Astrocyte of the cerebellum (primary cell): ENCODE measurements at places on chromosomes 2 and 18.

- DNase-seq, result no peak
Measured at GRCh38 chr2:138183705-138184104, 219.4 kb downstream of the HNMT start.

- no peak for DNase-seq
Measured at GRCh38 chr2:233447506-233448219, 93.4 kb downstream of the DGKD start.

- DNase-seq, result no peak
Measured at GRCh38 chr18:65906621-65907034, 155.8 kb downstream of the CDH7 start.

DNA sequence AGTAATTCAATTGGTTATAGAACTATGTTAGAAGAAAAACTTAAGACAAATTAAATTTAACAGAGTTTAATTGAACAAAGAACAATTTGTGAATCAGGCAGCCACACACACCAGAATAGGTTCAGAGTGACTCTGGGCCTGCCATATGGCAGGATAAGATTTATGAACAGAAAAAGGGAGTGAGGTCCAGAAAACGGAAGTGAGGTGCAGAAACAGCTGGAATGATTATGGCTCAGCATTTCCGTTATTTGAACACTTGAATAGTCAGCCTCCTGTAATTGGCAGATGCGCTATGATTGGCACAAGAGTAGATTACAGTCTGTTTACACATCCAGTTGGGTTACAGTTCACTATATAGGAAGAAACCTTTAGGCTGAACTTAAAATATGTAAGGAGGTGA is 99.0 kb downstream of the MBD2 start:
- DNase-seq, result no peak

GRCh38 chr2:86199834-86200177 is 549 bp downstream of the MRPL35 start:
- DNase-seq, result no peak

- no peak for DNase-seq
Measured at GRCh38 chr18:57927511-57927910, 116.5 kb upstream of the NEDD4L start.

GRCh38 chr2:44166096-44166495 is 2.6 kb upstream of the PPM1B start:
- DNase-seq, result no peak

GRCh38 chr2:4255491-4255890 is 552.1 kb downstream of the DCDC2C start:
- DNase-seq, result no peak

DNA sequence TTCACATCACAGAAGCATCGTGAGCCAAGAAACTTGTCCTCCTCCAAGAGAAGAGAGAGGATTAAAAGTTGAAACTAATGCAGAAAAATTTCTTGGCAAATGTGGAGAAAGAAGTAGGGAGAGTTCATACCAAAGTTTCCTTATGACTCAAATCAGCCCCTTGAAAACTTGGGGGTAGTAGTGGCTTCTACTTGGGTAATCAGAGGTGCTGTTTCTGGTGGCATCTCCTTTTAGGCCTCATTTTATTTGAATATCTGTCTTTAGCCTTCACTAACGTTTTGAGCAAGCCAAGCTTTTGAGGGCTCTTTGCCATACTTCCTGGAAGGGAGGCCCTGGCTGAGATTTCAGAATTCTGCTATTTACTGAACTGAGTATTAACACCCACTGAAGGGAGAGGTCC is 515.3 kb upstream of the MEX3C start:
- DNase-seq, result no peak

- no peak for DNase-seq
Measured at GRCh38 chr2:8682719-8683667, 1.1 kb downstream of the ID2 start.

DNA sequence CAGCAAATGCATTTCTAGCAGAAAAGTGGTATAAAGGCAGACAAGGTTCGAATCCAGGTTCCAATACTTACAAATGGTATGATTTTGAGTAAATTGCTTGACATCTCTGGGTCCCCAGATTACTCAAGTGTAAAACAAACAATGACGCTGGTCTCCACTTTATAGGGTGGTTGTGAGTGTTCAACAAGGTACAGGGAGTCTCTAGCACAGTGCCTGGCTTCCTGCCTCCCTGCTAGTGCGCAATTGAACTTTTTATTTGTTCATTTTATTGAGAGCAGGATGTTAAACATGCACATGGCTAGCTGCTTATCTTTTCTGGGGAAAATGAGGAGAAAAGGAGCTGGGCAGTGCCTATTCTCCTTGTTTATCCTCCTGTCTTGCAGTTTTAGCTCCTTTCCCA is 74.9 kb upstream of the MYL1 start:
- no peak for DNase-seq

DNA sequence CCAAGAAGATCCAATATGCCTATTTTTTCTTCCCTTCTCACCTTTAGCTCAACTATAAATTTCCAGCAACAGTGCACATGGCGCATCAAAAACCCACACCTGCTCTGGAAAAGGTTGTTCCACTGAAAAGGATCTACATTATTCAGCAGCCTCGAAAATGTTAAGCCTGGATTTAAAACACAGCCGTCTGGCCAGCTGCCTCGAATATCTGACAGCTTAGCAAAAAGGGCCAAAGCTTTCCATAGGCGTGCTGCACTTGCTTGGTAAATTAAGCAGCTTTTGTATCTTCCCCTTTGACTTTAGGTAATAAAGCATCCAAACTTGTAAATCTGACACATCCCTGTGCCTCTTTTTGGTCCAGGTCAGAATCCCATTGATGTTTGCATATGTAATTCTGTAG is 20.5 kb downstream of the DAPL1 start:
- no peak for DNase-seq

GRCh38 chr18:48780201-48780912 is 170.4 kb downstream of the SMAD7 start:
- DNase-seq, result no peak

- no peak for DNase-seq
Measured at GRCh38 chr18:24964216-24964615, 387.8 kb downstream of the ZNF521 start.

- no peak for DNase-seq
Measured at GRCh38 chr2:230124757-230125431, 56.2 kb upstream of the SLC16A14 start.

- DNase-seq, result no peak
Measured at GRCh38 chr2:234635284-234635683, 138.4 kb upstream of the ARL4C start.

GRCh38 chr18:59068276-59069071 is 71.2 kb upstream of the SEC11C start:
- DNase-seq, result no peak

DNA sequence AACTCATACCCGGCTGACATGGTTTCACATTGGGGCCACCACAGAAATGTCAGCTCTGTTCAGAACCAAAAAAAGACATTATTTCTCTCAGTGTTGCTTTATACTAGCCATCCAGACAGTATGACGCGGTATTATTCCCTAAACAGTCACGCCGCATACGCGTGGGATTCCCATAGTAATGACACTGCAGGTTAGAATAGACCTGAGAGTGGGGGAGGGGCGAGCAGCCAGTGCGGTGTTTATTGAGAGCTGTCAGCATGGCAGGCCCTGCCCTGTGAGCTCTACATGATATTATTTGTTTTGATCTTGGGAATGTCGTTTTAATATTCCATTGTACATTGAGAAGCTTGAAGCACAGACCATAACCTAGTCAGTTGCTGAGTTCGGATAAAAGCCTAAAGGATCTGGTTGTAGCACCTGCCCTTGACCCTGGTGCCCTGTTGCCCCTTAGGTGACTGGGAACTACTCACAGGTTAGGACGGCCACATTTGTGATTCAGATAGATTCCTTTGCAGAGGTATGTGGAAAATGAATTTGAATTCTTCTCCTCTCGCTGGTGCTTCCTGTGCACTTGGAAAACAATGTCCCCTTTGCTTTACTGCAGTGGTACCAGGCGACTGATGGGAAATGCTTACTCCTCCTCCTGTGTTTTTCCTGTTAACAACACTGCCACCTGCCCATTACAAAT is 150.1 kb downstream of the ARHGAP28 start:
- no peak for DNase-seq

DNA sequence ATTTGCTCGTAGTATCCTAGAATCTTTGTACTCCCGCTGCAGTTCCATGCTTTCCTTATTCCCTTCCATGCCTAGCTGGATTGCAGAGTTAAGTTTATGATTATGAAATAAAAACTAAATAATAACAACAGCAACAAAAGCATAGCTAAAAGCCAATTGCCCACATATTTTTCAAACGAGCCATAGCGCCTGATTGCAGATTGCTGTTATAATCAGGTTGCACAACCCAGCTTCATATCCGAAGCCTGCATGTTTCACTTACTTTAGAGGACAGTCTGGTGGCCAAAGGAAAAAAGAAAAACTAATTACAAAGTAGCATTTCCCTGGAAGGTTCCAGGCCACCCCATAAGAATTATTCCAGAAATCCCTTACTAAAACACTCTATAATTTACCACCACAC is 31.9 kb upstream of the PNO1 start:
- no peak for DNase-seq

DNA sequence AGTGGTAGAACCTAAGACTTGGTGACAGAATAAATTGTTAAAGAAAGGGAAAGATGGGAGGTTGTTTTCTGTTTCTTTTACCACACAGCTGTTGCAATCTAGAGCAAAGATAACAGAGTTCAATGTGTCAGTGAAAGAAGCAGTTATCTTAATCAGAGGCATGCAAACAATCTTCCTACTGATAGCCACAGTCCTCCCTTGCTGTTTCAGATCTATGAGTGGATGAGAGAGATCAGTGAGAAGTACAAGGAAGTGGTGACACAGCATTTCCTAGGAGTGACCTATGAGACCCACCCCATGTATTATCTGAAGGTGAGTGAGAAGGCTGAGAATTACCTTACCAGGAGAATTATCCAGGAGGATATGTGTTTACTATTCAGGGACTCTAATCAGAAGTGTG is 15.9 kb downstream of the CPO start:
- no peak for DNase-seq

DNA sequence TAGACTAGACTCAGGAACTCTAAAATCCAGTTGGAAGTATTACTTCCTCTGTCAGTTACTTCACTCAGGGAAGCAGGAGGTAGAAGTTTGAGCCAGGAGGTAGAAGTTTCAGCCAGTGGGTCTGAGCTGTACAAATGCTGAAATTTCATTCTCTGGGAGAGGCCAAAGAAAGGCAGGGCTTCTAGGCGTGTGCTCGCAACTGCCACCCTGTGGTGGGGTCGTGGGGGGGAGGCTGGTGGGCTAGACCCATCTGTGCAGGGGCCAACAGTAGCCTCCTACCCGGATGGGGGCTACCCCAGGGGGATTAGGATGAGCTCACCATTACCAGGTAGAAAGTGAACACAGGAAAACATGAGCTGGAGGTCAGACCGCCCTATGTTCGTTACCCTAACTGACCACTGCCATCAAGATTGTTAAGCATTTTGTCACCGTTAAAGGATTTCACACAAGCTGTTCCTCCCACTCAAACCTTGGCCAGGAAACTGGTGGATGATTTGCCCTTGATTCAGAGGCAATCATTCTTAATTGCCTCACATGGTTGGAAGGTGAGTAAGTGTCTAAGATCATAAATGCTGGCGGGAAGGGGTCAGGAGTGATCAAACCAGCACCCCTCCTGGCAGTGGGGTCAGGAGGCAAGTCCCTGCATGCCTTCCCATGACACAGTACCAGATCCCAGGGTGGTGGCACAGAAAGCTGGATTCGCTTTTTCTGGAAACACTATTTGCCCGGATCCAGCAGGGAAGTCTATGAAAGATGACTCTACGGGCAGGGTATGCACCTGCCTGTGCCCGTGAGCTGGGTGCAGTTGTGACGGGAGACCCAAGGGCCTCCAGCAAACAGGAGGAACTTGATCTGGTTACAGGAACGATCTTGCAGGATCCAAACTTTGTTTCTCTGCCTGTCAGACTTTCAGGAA is 5.2 kb upstream of the FHL2 start:
- peak; percentile 59 for DNase-seq

- no peak for DNase-seq
Measured at GRCh38 chr18:10017043-10017442, 103.2 kb downstream of the VAPA start.

DNA sequence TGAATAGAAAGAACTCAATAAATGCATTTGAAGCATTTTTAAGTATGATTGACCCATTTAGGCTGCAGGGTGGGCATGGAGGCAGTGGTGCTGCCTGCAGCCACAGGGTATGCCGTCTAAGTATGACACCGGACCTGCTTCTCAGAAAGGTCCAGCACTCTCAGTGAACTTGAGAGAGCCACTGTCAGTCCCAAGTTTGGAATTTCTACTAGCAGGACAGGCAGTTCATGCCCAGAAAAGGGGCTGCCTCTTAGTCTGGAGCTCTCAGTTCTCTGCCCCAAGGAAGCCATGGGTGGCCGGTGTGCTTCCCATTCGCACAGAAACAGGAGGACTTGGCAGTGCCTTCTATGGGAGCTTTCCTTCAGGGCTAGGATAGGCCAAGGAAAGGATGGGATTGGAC is 24.0 kb upstream of the MYCN start:
- DNase-seq, result no peak

GRCh38 chr18:36889742-36890141 is 60.8 kb downstream of the KIAA1328 start:
- DNase-seq, result no peak

DNA sequence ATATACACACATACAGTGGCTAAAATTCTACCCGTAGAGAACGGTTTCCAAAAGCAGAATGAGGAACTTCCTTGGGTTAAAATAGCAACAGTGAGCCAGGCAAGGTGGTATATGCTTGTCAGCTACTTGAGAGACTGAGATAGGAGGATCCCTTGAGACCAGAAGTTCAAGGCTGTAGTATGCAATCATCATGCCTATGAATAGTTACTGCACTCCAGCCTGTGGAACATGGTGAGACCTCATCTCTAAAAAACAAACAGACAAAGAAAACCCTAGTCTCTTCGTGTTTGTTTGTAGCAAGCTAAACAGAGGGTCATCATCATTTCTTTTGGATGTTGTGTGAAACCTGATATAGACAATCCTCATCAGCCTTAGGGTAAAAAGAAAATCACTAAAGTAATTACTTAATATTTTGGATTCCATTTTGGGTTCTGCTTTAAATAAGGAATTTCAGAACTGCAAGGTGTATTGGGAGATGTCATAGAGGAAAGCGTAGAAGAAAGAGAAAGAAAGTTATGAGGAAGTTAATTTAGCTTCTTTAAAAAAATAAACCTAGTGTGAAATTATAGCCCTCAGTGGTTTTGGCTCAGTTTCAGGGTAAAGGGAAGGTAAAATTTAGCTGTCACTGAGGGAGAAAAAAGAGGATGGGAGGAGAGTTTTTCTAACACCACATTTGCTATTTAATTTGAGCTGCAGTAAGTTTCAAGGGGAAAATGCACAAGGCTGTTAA is 46.5 kb downstream of the PLEK start:
- no peak for DNase-seq
